ENCODE measurements at places on chromosomes 4 and X.

DNA sequence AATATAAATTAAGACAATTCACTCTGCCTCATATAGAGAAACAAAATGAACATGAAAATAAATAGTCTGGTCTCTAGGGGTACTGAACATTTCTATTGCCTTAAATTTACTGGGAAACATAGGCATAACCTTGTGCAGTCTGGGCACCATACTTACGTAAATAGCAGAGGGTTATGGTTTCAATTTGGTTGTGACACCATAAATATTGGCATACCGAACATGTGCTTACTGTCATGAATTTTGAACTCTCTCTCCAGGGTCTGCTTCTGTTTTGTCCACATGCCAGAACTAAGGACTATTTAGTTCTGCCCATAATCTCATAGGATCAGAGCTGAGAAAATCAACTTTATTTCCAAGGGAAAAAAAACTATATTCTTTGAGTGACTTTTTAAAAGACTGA lies 17.6 kb downstream of the PDGFC start:
- no peak for DNase-seq

DNA sequence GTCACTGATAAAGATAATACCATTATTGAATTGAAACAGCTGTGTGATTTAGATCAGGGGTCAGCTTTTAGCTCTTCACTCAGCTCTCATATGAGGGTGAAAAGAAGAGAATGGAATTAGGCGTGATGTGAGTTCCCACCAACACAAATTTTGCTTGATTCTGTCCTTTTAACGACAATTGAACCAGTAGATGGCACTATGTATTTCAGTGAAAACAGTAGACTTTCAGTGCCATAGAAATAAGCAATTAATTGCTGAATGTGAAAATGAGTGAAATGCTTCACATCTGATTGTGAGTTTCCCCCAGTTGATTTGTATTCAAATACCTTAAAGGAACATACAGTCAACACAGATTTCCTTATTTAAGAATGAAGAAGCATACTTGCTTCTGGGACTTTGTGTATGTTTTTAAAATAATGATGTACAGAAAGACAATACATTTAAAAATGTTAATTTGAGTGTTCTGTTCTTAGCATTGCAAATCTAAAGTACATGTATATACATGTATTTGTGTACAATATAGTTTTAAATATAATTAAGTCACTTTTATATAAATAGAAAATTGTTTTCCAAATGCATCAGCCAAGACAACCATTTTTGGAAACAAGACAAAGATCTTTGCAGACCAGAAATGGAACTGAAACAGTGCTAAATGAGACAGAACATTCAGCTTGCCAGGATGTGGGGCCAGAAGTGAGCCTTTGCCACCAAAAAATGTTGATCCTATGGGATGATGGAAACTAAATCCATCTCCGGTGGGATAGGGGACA lies 178.8 kb downstream of the SNCA start:
- no peak for DNase-seq

- no peak for DNase-seq
Observed at GRCh38 chr4:163592212-163592611, 97.7 kb downstream of the TMA16 start.

- DNase-seq, result no peak
Observed at GRCh38 chrX:2748815-2749188, 3.0 kb upstream of the XG start.

DNA sequence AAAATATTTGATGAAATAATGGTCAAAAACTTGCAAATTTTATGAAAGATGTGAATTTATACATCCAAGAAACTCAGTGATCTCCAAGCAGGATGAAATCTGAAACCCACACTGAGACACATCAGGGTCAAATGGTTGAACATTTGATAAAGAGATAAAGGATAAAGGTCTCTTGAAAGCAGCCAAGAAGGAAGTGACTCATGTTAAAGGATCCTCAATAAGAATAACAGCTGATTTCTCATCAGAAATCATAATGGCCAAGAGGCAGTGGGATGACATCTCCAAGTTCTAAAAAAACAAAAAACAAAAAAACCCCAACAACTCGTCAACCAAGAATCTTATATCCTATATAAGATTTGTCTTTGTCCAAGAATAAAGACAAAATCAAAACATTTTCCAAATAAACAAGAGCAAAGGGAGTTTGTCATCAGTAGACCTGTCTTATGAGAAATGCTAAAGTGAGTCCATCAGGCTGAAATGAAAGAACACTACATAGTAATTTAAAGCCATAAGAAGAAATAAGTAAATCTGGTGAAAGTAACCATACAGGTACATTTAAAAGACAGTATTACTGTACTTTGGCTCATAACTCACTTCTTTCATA lies 121.7 kb downstream of the PDS5A start:
- DNase-seq, result no peak

GRCh38 chrX:40757058-40757457 lies 21.7 kb upstream of the MED14 start:
- DNase-seq, result no peak

GRCh38 chr4:8854016-8854415 lies 17.6 kb downstream of the HMX1 start:
- DNase-seq, result no peak

GRCh38 chrX:99495453-99495852 lies 914.6 kb downstream of the PCDH19 start:
- DNase-seq, result no peak

GRCh38 chr4:73439991-73440390 lies 4.0 kb downstream of the AFP start:
- no peak for DNase-seq

- DNase-seq, result no peak
Observed at GRCh38 chr4:112423591-112423990, 92.4 kb downstream of the NEUROG2 start.

GRCh38 chrX:44432641-44433040 lies 89.2 kb upstream of the EFHC2 start:
- DNase-seq, result no peak

DNA sequence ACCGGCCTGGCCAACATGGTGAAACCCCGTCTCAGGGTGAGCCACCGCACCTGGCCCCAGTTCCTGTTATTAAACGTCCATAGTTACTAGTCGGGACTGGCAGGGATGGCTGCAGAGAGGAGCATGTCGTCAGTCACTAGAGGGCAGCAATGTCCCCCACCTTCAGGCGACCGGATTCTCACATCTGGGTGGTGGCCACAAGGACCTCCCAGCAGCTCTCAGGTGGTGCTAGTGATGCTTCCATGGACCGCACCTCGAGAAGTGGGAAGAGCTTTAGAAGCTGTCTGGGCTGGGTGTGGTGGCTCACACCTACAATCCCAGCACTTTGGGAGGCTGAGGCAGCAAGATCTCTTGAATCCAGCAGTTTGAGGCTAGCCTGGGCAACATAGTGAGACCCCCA lies 13.3 kb upstream of the IL3RA start:
- DNase-seq, result no peak

DNA sequence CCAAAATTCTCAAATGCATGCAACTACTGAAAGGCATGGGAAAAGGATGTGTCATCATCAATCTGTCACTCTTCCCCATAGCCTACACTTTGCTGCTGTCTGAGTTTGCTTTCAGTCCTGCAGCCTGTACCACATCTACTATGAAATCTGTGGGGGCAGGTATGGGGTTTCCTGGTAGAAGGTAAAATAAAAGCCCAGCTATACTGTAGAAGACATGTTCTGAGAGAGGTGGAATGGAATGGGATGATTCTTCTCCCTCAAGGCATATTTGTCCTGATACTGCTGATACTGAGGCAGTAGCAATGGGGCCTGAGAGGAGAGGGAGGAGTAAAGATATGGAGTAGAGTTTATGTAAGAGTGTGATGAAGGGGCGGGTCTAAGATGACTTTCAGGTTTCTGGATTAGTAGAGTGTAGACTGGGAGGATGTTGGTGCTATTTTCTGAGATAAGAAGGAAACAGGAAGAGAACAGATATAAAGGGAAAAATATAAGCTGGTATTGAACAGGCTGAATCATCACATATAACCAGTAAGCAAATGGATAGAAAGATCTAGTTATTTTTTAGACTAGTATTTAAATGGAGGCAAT lies 38.7 kb upstream of the GYPA start:
- DNase-seq, result no peak

- no peak for DNase-seq
Observed at GRCh38 chr4:25307596-25307995, 5.0 kb upstream of the ZCCHC4 start.

- no peak for DNase-seq
Observed at GRCh38 chr4:10095296-10095991, 21.2 kb downstream of the WDR1 start.

GRCh38 chrX:22206781-22207180 lies 65.9 kb upstream of the CBLL2 start:
- DNase-seq, result no peak

GRCh38 chr4:130922955-130923354 lies 1827.0 kb downstream of the C4orf33 start:
- DNase-seq, result no peak
